Myocyte (in vitro differentiated cells): ENCODE measurements at places on chromosomes 1 and 21.
A peak's percentile ranks its signal among the peaks of the same experiment; 100 is the strongest.

DNA sequence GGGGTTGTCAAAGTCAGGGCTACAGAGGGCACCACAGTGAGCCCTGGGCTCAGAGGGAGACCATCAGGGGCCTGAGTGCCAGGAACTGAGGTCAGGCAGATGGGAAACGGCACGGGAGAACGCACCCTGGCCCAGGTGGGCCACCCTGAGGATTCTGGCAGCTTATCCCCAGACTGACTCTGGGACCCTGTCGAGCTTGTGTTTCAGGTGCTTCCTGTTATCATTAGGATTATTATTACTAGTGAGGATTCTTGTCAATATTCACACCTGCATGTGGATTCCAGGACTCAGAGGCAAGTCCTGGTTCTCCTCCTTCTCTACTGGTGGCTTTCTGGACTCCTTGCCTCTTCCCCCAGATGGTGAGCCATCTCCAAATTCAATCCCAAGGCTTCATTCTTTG lies 15.2 kb downstream of the VSIG8 start:
- no peak for DNase-seq

DNA sequence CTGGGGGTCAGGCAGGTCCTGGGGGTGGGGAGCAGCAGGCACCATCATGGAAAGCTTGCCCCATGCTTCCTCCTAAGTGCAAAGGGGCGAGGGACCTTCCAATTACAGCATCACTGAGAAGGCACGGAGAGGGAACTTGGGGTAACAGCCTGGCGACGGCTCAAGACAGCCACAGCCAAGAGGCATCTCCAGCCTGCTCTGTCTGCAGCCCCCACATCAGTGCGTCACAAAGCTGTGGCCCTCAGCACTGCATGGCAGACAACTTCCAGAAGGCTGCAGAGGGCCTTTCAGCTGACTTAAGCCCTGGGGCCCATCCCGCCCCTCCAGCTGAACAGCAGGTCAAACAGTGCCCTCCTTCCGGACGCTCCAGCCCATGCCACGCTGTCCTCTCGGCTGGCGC lies 13.2 kb upstream of the GPR153 start:
- DNase-seq: no peak

- no peak for DNase-seq
These were observed 5.7 kb downstream of the PADI4 start for GRCh38 chr1:17313530-17314309.

- no peak for DNase-seq
These were observed 13.0 kb upstream of the LRP8 start for GRCh38 chr1:53340660-53341520.

GRCh38 chr1:205523261-205523890 lies 18.9 kb downstream of the CDK18 start:
- DNase-seq: no peak

GRCh38 chr1:69991644-69992043 lies 213.7 kb downstream of the LRRC40 start:
- DNase-seq: peak; percentile 13
